GM12892 (cell line): ENCODE measurements at places on chromosomes 3 and 15.

DNA sequence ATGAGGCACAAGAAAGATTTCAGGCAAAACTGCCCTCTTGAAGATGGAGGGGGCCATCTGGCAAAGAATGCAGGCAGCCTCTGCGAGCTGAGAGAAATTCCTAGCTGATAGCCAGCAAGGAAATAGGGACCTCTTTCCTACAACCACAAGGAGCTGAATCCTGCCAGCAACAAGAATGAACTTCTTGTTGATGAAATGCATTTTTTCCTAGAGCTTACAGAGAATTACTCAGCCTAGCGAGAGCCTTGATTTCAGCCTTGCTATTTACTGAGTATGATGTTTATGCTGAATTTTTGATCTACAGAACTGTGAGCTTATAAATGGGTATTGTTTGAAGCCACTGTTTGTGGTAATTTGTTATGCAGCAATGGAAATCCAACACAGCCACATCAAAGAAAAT lies 148.5 kb upstream of the NAALADL2 start:
- DNase-seq = no peak

- DNase-seq = no peak
These were observed 132.7 kb upstream of the ONECUT1 start for GRCh38 chr15:52922871-52923270.

- no peak for DNase-seq
These were observed 225.8 kb upstream of the ICE2 start for GRCh38 chr15:60704717-60705116.

DNA sequence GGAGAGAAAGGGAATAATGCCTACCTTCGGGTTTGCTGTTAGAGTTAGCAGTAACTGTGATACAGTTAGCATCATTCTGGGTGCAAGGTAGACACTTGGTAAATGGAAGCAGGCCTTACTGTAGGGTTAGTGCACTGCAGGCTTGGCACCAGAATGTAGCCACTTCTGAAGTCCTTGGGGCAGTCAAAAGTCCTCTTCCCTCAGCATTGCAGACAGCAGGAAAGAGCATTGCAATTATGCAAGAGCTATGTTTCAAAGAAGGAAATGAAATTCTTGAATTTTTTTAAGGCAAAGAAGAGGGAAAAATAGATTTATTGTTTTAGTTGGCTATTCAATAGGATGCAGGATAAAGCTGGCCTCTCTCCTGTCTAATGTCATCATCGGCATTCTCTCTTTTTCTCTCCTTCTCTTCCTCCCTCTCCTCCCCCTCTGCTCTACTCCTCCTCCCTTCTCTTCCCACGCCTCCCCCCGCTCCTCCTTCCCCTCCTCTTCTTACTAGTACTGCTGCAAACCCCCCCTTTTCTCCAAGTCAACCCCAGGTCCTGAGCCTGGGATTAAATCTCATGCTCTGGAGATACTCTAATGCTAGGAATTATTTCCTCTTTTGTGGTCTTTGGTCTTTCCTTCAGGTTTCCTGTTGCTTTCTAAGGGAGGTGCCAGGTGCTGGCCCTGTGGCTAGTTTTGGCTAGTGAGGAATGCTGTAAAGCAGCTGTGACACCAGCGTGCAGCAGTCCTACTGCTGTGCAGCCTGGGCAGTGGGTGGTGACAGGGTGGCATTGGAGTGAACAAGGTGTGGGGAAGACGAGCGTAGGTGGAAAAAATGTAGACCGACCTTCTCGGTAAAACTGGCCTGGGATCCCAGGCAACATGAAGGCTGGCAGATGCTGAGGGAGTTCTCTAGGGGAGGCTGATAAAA lies 21.7 kb downstream of the EEFSEC start:
- no peak for DNase-seq

- DNase-seq = no peak
These were observed 6.3 kb downstream of the ABCC5 start for GRCh38 chr3:184011230-184011876.

- DNase-seq = no peak
These were observed 41.7 kb upstream of the FBXL22 start for GRCh38 chr15:63555507-63555906.

DNA sequence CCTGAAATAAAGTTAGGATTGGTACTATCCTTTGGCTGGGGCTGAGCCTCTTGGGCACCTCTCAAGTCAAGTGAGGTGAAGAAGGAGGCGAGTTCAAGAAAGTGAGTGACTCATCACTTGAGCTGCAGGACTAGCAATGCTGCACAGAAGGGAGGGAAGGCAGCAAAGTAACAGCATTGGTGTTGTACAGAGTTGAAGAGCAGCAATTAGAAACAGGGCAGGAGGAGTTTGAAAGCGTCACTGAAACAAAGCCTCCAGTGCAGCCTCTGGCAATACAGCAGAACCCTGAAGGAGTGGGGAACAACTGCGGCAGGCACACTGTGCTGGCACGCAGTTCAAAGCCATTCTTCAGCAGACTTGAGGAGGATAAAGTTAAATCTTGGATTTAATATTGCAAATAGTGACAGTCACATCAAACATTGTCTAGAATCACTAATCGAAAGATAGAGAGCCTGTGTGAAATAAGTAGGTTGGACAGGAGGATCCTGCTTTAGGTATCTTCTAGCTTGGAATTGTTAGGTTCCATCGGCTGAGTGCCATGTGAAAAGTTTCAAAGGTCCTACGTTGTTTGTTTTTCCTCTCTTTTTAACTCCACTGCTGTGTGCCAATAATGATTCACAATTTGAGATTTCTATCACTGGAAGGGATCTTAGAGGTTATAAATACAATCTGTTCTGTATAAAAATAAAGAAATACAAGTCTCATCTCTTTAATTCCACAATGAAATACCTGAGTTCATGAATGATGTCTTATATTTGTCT lies 479.8 kb downstream of the NAALADL2 start:
- no peak for DNase-seq

DNA sequence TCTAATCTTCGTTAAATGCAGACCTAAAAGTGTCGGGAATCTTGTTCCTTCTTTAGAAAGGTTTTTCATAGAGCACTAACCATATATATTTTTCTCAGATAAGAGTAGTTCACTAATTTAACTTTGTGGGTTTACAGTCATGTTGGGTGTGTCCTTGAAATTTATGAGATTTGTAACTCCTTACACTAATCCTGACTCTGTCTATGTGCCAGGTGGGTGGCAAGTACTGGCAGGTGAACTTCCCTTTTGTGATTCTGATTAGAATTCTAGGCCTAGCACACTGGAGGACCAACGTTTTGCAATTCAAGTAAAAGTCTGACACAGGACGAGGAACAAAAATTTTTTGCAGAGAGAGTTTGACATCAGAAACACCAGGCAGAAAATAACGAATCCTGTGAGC lies 220.1 kb downstream of the P3H2 start:
- no peak for DNase-seq

DNA sequence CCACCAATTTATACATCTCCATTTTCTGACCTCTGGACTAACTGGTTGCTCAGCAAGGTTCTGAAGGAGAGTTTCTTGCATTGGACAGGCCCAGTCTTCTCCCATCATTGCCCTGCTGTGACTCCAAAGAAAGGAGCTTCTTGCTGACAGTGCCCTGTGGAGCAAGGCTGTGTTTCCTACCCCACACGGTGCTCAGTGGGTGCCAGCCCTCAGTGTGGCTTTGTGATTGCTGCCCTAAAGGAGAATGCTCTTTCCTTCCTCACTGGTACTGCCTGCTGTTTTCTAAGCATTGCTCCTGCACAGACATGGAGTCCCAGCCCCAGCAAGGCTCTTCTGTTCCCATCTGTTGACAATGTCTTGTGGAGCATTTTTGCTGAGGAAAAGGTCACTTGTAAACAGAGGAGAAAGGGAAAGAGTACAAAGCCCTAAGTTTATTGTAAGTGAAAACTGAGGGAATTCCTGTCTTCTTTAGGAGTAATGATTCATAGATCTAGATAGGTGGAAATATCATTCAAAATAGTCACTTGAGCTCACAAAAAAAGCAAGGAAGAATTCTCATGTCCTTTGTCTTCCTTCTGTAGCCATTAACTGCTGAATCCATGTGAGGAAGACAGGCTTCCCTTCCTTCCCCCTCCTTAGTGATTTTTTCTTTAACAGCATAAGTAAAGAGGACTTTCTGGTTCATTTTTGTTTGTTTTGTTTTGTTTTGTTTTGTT lies 62.9 kb downstream of the HMG20A start:
- no peak for DNase-seq

- DNase-seq = no peak
These were observed 327.4 kb downstream of the SHQ1 start for GRCh38 chr3:72520690-72521308.

GRCh38 chr3:196177567-196177966 lies 33.6 kb downstream of the ZDHHC19 start:
- DNase-seq = no peak

DNA sequence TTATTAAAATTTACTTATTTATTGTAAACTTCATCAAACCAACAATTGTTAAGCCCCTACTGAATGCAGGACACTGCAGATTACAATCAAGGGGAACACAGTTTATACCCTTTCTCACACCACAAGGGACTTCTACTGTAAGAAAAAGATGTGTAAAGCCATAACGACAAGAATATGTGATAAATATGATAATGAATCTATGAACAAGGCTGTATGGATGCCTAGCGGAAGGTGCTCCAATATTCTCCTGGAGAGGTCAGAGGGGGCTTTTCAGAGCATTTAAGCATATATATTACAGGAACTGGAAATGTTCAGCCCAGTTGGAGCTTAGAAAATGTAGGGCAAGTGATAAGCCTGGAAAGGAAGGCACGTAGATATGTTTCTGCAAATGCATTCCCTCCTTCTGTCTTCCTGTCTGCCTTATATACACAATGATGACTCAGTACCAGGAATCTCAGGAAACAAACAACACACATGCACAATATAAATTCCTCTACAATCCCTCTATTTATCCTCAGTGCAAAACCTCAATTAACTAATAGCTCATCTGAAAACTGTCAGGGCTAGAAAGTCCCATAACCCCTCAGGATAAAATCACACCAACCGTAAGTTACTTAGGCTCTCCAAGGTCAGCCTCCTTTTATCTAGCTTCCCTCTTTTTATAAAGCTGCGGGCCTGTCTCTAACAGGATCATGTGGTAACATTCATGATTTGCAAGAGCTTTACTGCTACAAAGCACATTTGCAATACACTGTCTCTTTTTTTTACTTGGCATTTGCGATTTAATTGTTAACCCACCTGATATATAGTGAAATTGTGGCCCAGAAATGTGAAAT lies 393.1 kb downstream of the LPP start:
- no peak for DNase-seq

DNA sequence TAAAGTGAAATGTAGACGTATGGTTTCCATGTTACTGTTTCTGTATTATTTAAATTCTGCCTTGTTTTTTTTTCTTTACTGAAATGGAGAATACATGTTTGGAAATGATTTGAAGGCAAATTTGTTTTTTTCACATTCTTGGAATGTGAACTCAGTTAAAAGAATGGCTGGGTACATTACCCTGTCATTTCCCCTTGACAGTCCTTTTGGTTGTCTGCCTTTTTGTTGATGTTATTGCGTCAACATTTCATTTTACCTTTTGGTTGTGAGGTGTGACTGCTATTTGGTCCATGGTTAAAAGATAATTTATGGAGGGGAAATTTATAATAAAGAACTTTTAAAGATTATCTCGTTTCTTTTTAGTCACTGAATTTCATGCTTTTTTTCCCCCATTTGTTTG lies 3.2 kb upstream of the GPR171 start:
- DNase-seq = no peak

DNA sequence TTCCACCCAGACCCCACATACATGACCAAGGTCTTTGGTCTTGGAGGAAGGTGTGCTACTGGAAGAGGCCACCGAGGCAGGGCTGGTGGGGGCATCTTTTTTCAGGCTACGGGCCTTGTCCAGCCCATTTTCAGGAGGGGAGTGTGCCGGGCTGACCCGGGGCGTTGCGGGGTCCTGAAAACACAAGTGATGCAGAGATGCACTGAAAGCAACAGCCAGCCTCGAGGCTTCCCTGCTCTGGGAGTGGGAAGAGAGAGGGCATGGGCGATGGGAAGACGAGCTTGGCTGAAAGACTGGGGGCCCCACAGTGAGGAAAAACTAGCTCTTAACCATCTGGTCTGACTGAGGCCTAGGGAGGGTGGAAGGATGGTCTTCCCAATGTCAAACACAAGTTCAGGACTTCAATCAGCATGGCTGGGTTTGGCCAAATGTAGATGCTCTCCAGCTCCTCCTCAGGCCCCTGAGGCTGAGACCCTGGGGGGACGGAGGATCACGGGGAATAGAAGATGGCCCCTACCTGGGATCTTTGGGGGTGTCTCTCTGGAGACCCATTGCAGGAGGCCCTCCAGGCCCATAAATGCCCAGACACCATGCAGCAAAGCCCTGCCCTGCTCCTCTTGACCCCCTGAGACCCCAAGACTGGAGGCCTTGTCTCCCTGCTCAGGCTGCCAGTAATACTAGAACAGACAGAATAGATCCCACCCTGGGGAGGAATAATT lies 38.9 kb downstream of the TLE3 start:
- DNase-seq = no peak

DNA sequence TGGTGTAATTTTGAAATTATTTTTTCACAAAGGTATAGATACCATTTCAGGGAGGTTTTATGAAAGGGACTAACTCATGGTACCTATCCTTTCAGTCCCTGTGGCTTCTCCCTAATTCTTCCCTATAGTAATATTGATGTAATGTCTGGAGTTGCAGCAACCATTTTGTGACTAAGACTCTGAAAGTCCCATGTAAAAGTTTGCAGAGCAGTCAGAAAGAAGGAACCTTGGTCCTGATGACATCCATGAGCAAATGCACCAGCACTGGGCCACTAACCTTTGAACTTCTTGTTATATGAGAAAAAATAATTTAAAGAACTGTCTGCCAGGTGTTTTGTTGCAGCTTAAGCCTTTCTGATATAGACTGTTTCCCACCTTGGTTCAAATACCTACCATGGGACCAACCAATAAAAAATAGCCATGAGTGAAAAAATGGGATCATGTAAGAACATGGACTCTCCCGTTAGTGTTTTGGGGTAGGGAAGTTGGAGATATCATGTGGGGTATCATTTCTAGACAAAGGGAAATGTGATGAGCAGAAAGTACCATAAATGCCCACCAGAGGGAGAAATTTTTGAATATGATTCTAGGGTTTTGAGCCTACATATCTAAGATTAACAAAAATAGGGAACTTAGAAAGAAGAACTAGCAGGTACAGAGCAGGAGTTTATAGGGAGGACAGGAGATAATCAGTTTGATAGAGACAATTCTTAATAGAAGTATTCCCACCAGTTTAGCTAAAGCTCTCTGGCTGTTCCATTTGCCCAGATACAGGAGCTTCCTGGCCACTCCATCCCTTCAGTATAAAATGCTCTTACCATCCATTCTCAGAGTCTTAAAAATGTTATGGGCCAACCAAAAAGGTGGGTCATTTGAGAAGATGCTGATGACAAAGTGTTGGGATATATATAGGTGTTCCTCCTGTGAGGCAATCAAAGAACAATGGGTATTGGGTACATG lies 3.4 kb upstream of the CPOX start:
- DNase-seq = no peak

GRCh38 chr3:156135921-156136638 lies 15.7 kb downstream of the KCNAB1 start:
- no peak for DNase-seq

DNA sequence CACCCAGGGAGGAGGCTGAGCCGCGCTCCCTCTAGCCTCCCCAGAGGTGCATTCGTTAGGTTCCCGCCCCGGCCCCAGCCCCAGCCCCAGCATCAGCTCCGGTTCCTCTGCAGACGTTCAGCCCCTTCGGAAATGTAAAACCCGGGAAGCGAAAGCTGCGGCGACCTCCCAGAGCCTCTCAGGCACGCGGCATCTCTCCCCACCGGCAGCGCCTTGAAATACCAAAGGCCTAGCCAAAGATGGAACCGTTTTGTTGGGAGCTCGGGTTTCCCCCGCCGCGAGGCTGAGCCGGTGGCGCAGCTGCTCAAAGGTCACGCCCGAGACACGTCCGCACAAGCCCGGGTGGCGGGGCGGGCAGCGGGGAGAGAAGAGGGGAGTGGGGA lies 77.8 kb upstream of the HES1 start:
- DNase-seq = peak; percentile 60
